ENCODE measurements at places on chromosomes 12 and 14.

- peak; percentile 66 for DNase-seq
These were observed 14.4 kb downstream of the RASSF9 start for GRCh38 chr12:85821759-85822158.

DNA sequence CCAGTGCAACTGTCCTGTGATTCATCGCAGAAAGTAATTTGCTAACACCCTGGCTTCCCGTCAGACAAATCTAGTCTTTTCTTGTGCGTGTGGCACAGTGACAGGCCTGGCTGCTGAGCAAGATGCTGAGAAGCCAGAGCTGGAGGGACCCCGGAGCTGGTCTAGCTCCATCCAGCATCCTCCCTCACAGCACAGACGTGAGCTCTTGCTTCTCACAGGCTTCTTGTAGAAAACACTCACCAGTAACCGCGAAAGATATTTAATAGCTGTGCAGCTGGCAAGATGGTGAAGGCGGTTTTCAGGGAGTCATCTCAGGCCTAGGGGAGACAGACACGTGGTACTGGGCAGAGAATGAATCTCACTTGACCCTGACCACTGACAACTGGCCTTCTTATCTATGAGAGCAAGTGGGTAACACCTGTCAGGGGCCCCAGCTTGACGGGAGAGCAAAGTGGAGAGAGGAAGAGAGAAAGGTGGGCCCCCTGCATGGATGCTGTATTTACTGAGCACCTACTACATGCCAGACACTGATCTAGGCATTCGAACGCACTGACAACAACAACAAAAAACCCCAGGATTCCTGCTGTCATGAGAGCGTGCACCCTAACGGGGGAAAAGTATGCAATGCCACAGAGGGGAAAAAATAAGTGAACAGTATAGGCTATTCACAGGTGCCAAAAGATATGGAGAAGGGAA, 63.3 kb downstream of the CCDC88C start:
- DNase-seq: no peak

GRCh38 chr12:54019924-54020590, 8.2 kb upstream of the HOXC6 start:
- no peak for DNase-seq

- DNase-seq: no peak
These were observed 38.0 kb downstream of the TMEM120B start for GRCh38 chr12:121750507-121750955.

- DNase-seq: no peak
These were observed 101.2 kb downstream of the PPP2R5C start for GRCh38 chr14:101862711-101863110.

Measured in HT-29 (cell line).